ENCODE measurements at places on chromosomes 7 and 10.

- DNase-seq, result no peak
Measured at GRCh38 chr7:158647475-158647792, 57.2 kb downstream of the NCAPG2 start.

GRCh38 chr10:129852829-129853561, 111.1 kb downstream of the EBF3 start:
- DNase-seq, result no peak

DNA sequence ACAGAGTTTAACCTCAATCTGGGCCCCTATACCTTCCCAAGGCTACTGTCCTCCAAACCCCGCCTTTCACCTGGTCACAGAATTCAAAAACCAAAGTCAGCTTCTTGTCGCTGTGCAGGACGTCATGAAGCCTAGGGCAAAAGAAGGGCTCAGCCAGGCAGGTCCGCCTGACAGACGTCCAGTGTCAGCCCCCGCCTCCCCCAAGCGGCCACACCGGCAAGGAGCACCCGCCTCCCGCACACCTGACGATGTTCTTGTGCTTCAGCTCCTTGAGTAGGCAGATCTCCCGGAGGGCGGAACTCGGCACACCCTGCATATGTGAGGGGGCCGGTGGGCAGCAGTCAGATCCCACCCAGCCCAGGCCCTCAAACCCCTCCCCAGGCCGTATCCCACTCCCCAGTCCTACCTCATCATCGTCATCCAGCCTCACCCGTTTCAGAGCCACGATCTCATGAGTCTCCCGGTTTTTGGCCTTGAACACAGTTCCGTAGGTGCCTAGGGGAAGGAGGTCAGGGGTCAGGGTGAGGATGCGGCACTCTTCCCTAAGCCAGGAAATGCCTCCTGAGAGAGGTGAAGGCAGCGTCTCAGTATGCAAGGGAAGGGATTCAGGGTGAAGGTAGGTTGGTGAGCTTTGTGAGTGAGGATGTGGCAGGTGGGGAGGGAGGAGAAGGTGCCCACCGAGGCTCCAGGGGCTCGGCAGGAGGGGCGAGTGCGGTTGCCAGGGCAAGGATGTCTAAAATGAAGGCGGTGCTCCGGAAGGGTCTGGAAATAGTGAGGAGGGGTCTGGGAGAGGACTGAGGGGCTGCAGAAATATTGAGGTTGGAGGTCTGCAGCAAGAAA, 811 bp downstream of the CDK5 start:
- DNase-seq, result no peak

- DNase-seq, result no peak
Measured at GRCh38 chr10:108755646-108756045, 1167.7 kb downstream of the XPNPEP1 start.

Data from stimulated activated CD4-positive, alpha-beta T cell treated with anti-CD3 and anti-CD28 coated beads, Interleukin-1b, Interleukin-23, amount 100 ng/mL, for 4 hours (primary cell).